Kidney (tissue), 22 donors: ENCODE measurements at places on chromosomes 4 and X. TPM values are rescaled to one million over a fixed set of nuclear protein-coding genes. Genes with fewer than 3 reads are reported as not detected.

- DNase-seq, result no peak
Measured at GRCh38 chr4:47427935-47428334, 35.6 kb downstream of the COMMD8 start.

DNA sequence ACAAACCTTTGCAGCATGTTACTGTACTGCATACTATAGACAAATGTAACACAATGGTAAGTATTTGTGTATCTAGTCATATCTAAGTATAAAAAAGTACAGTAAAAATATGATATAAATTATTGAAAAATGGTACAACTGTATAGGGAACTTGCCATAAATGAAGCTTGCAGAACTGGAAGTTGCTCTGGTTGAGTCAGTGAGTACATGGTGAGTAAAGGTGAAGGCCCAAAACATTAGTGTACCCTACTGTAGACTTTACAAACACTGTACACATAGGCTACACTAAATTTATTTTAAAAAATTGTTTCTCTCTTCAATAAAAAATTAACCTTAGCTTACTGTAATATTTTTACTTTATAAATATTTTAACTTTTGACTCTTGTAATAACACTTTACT, 25.8 kb downstream of the SPIN3 start:
- DNase-seq, result no peak

- DNase-seq, result no peak
Measured at GRCh38 chr4:76781698-76782595, 116.0 kb downstream of the SOWAHB start.

SYP gene
- 7.2 TPM for polyA plus RNA-seq

- DNase-seq, result no peak
Measured at GRCh38 chr4:17060230-17060629, 161.8 kb upstream of the LDB2 start.

GRCh38 chr4:53376900-53377299, 541 bp upstream of the FIP1L1 start:
- DNase-seq, result no peak

AWAT2 gene
- not detected for polyA plus RNA-seq

GRCh38 chrX:47501226-47502074, 18.4 kb upstream of the ZNF41 start:
- DNase-seq, result no peak

- no peak for DNase-seq
Measured at GRCh38 chr4:129008096-129008495, 85.2 kb downstream of the SCLT1 start.
